ENCODE measurements at places on chromosomes 3 and 15. TPM values are rescaled to one million over a fixed set of nuclear protein-coding genes. Genes with fewer than 3 reads are reported as not detected.

GRCh38 chr3:64398476-64398875 lies 173.2 kb upstream of the PRICKLE2 start:
- no peak overlapping the region for H3K27ac ChIP-seq
- no peaks in the 10 kb centered on the region for H3K27me3 ChIP-seq
- no peaks in the 10 kb centered on the region for H3K36me3 ChIP-seq
- DNase-seq = no peak
- no peak overlapping the region for H3K4me3 ChIP-seq
- H3K4me1 ChIP-seq = no peaks in the 10 kb centered on the region

GRCh38 chr3:140501061-140501769 lies 176.6 kb upstream of the TRIM42 start:
- no peak for DNase-seq
- H3K36me3 ChIP-seq = no peaks in the 10 kb centered on the region
- H3K4me1 ChIP-seq = no peaks in the 10 kb centered on the region
- H3K4me3 ChIP-seq = no peak overlapping the region
- no peak overlapping the region for H3K27ac ChIP-seq

DNA sequence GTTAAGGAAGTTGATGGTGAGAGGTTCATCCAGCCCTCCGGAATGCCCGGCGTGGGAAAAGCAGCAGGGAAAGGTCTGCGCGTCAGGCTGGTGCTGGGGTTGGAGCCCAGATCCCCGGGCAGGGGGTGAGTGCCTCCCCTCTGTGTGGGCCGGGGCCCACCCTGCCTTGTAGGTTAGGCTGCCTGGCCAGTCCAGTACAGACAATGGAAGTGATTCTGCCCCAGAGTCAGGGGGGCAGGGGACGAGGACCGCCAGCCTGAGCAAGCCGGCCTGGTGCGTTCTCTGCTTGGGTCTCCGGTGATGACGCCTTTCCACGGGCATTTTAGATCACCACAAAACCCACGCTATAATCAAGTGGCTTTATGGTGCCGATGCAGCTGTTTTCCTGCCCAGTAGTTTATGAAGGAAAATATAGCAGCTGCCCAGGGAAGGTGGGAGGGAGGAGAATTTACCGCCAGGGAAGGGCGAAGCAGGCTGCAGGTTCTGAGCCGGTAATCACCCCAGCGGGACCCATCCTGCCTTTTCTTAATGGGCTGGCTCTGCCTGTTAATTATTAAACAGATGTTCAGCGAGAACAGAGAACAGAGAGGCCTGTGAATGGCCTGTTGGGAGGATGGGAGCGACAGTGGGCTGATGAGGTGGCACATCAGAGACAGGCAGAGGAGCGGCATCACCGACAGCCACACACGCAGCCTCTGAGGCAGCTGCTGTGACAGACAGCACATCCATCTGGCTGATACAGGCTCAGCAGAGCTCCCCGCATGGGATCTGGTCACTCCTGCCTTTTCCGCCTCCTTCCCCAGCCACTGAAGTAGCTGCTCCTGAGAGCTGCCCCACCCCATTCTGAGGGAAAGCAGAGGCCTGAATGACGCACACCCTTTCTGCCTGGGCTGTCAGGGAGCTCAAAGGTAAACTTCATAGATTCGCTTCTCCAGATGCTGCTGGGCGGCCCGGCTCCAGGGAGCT lies 35.2 kb downstream of the BDH1 start:
- no peak overlapping the region for H3K4me3 ChIP-seq
- H3K36me3 ChIP-seq = peaks cover 34% of the 10 kb centered on the region

DNA sequence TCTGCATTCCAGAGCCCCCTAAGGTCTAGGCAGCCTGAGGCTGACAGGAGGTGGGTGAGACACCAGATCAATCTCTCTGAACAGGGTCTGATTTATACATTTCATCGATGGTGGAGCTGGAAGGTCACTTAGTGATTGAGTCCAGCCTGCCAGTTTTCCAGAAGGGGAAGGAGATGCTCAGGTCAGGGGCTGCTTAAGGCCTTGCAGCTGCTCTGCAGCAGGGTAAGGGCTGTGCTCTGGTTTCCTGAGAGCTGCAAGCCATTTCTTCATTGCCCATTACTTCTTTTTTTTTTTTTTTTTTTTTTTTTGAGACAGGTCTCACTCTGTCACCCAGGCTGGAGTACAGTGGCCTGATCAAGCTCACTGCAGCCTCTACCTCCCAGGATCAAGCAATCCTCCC lies 10.7 kb downstream of the TADA3 start:
- peaks cover 53% of the 10 kb centered on the region for H3K36me3 ChIP-seq
- no peak overlapping the region for H3K4me3 ChIP-seq
- H3K4me1 ChIP-seq = peaks cover 62% of the 10 kb centered on the region
- no peak for DNase-seq

DNA sequence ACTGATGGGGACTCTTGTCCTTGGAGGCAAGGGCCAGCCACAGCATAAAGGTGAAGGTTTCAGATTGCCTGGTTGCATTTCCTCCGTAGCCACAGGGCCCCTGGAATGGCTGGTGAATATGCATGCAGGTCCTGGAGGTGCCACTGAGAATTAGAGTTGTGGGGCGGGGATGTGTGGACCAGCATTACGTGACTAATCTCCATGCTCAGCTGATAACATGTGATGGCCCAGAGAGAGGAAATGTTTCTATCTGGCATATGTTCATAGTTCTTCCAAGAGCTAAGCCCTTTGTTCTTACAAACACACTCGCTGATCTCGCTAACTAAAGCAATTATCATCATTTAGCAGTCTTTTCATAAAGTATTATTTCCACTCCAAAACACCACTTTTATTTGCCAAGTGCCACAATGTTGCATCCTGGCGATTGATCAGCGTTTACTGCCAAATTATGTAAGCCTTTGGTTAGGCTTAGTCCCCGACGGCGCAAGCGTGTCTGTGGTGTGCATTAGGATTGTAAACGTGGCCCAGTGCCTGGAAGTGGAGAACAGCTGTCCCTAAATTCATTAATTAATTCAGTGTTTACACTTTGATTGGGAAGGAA lies 55.9 kb downstream of the CGNL1 start:
- H3K27ac ChIP-seq = no peak overlapping the region
- no peak for DNase-seq
- H3K4me3 ChIP-seq = no peak overlapping the region
- H3K27me3 ChIP-seq = peaks cover 7% of the 10 kb centered on the region
- no peaks in the 10 kb centered on the region for H3K36me3 ChIP-seq

The NEK10 gene
- total RNA-seq = 0.48 TPM

The TTC23 gene
- total RNA-seq = 4.1 TPM

The VGLL3 gene
- total RNA-seq = not detected

The KIF9 gene
- total RNA-seq = 4.9 TPM

The OR5K2 gene
- not detected for total RNA-seq

Measured in activated CD4-positive, alpha-beta memory T cell treated with anti-CD3 and anti-CD28 coated beads for 36 hours (primary cell).